Activated CD4-positive, alpha-beta T cell treated with anti-CD3 and anti-CD28 coated beads, Interleukin-2, amount 10 ng/mL, durations not matched to agents 24 days and 14 days (primary cell): ENCODE measurements at places on chromosomes 13 and 19. TPM values are rescaled to one million over a fixed set of nuclear protein-coding genes. Genes with fewer than 3 reads are reported as not detected.
A peak's percentile ranks its signal among the peaks of the same experiment; 100 is the strongest.

GRCh38 chr13:77699059-77699680 is 1.7 kb downstream of the SLAIN1 start:
- peaks cover 24% of the 10 kb centered on the region for H3K27me3 ChIP-seq
- DNase-seq, result no peak
- peaks cover 31% of the 10 kb centered on the region for H3K4me1 ChIP-seq
- peak overlapping the region; percentile 99 for H3K4me3 ChIP-seq

DNA sequence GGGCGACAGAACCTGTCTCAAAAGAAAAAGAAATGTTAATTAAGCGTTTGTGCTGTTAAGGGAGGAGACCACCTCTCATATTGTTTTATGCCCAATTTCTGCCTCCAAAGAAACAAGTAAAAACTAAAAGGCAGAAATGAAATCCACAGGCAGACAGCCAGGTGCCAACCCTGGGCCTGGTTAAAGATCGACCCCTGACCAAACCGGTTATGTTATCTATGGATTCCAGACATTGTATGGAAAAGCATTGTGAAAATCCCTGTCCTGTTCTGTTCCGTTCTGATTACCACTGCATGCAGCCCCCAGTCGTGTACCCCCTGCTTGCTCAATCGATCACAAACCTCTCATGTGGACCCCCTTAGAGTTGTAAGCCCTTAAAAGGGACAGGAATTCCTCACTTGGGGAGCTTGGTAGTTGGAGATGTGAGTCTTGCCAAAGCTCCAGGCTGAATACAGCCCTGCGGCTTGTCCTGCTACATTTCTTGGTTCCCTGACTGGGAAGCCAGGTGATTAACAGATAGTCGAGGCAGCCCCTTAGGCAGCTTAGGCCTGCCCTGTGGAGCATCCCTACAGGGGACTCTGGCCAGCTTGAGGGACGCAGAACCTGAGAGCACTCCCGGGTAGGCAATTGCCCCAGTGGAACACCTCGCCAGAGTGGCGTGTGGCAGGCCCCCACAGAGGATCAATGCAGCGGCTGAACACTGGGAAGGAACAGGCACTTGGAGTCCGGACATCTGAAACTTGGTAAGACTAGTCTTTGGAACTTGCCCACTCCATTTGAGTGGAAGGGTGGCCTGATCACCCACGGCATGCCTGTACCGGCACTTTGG is 748 bp upstream of the ZNF552 start:
- H3K27me3 ChIP-seq, result no peaks in the 10 kb centered on the region
- H3K4me1 ChIP-seq, result peaks cover 43% of the 10 kb centered on the region
- no peak for DNase-seq
- H3K27ac ChIP-seq, result peak overlapping the region; percentile 90
- H3K36me3 ChIP-seq, result peaks cover 27% of the 10 kb centered on the region

GRCh38 chr13:112768795-112769481 is 79.1 kb downstream of the ATP11A start:
- H3K4me3 ChIP-seq, result no peak overlapping the region
- no peak for DNase-seq
- no peaks in the 10 kb centered on the region for H3K36me3 ChIP-seq
- H3K27ac ChIP-seq, result no peak overlapping the region
- peaks cover 23% of the 10 kb centered on the region for H3K4me1 ChIP-seq
- no peaks in the 10 kb centered on the region for H3K27me3 ChIP-seq

DNA sequence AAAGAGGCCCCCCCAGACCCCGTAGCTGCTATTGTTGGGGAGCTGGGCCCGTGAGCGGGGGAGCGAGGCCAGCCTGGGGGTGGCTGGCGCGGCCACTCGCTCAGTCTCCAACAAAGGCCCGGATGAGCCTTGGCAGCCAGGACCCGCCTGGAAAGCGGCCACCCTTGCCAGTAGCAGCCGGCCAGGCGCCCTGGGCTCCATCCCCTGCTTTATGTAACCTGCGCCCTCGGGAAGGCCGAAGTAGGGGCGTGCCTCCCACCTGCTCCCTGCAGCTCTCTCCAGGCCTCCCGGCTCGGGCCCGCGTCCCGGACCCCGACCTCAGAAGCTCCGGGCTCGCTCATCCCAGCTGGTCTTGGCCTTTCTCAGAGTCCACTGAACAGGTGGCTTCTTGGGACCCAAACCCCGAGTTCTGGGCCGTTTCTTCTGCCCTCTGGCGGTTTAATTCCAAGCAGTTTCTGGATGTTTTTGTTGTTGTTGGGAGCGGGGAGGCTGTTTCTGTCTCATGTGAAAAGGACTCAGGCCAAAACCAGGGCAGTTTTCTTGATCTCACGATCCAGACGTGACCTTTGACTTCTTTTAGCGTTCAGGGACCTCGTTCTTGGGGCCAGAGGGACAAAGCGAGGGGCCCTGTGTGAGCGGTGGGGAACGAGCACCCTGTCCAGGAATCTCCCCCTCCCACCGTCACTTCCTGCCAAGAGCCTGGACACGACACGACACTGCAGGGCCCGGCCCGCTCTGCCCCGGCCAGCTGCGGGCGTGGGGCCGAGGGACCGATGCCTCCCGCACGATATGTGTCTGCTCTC is 1.2 kb downstream of the CDC34 start:
- H3K27me3 ChIP-seq, result no peaks in the 10 kb centered on the region
- DNase-seq, result peak; percentile 85
- peak overlapping the region; percentile 94 for H3K4me3 ChIP-seq
- H3K36me3 ChIP-seq, result peaks cover 6% of the 10 kb centered on the region

Gene THSD8
- total RNA-seq, result 26.8 and 32.7 TPM in 2 replicates

DNA sequence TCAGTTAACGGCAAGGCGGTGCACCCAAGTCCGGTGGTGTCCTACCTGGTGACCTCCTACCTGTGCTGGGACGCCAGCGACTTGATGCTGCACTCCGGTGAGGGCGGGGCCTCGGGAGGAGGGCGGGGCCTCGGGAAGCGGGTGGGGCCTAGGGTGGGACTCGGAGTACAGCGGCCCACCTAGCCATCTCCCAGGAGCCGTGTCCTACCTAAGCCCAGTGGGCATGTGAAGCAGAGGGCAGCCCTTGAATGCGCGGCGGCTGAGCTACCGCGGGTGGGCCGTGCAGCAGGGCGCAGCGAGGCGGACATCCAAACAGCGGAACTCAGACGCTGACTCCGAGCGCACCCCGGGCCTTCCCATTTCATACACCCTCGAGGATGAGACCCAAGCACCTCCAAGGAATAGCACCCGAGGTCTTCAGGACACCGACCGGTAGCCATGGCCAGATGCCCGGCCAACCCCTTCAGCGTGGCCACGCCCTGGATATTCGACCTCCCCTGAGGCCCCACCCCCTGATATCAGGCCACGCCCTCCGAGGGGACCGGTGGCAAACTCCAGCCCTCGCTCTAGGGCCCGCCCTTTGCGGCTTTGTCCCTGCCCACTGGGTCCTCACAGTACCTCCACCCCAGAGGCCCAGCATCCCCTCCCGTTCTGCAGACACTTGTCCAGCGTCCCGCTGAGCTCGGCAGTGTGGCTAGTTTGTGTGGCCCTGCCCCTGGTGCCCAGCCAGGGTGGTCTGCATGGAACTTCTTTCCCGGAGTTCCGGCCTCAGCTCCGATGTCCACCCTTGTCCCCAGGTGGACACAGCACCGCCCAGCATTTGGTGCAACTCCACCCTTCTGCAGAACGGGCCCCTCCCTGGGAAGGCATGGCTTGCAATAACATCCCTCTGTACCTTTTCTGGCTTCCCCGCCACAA is 5.4 kb downstream of the KLK1 start:
- peak overlapping the region; percentile 77 for H3K4me3 ChIP-seq
- H3K36me3 ChIP-seq, result peaks cover 3% of the 10 kb centered on the region
- peaks cover 38% of the 10 kb centered on the region for H3K27me3 ChIP-seq
- peak; percentile 92 for DNase-seq
- H3K27ac ChIP-seq, result peak overlapping the region; percentile 71

GRCh38 chr13:113258321-113259054 is 38.6 kb upstream of the LAMP1 start:
- no peak overlapping the region for H3K27ac ChIP-seq
- DNase-seq, result no peak
- no peaks in the 10 kb centered on the region for H3K4me1 ChIP-seq

Gene ZNF222
- total RNA-seq, result 1.1 and 1.8 TPM in 2 replicates

GRCh38 chr13:98333486-98333885 is 156.4 kb upstream of the RNF113B start:
- H3K27me3 ChIP-seq, result peaks cover 4% of the 10 kb centered on the region
- H3K4me3 ChIP-seq, result no peak overlapping the region
- H3K36me3 ChIP-seq, result no peaks in the 10 kb centered on the region
- DNase-seq, result no peak
- no peaks in the 10 kb centered on the region for H3K4me1 ChIP-seq
- H3K27ac ChIP-seq, result no peak overlapping the region

DNA sequence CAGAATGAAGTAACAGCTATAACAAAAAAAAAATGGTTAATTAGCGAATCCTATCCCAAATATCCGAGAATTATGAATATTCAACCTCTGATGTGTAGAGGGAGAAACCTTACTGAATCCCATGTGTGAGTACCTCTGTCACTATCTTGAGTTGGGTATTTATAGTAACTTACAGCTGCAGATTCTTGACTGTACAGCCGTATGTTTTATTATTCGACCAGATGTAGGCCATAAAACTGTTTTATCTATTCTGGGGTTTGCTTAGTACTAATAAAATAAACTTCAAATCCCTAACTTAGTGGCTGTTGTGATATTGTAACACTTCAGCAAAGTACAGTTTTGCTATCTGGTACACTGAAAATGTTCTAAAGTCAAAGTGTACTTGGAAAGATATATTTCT is 120.0 kb downstream of the EFNB2 start:
- no peak overlapping the region for H3K27ac ChIP-seq
- H3K4me3 ChIP-seq, result no peak overlapping the region
- peaks cover 11% of the 10 kb centered on the region for H3K27me3 ChIP-seq
- H3K36me3 ChIP-seq, result no peaks in the 10 kb centered on the region

- H3K4me3 ChIP-seq, result peak overlapping the region; percentile 78
- peaks cover 42% of the 10 kb centered on the region for H3K4me1 ChIP-seq
- H3K27ac ChIP-seq, result peak overlapping the region; percentile 94
- DNase-seq, result peak; percentile 83
Measured at GRCh38 chr19:41356984-41357739, 3.4 kb upstream of the TGFB1 start.

GRCh38 chr13:40116008-40116407 is 460.5 kb downstream of the COG6 start:
- DNase-seq, result peak; percentile 86
- peak overlapping the region; percentile 89 for H3K27ac ChIP-seq
- H3K27me3 ChIP-seq, result no peaks in the 10 kb centered on the region
- H3K4me1 ChIP-seq, result peaks cover 22% of the 10 kb centered on the region
- peaks cover 5% of the 10 kb centered on the region for H3K36me3 ChIP-seq

Gene CBY2
- total RNA-seq, result not detected in 2 replicates
